ENCODE measurements at places on chromosomes 16 and 17. TPM values are rescaled to one million over a fixed set of nuclear protein-coding genes. Genes with fewer than 3 reads are reported as not detected.

The SPN gene
- total RNA-seq, result 373 TPM

The IQCK gene
- 1.8 TPM for total RNA-seq

The TNFSF13 gene
- total RNA-seq, result 11.1 TPM

The FZD2 gene
- 0.27 TPM for total RNA-seq

The NLRC5 gene
- total RNA-seq, result 535 TPM

The KRT33A gene
- total RNA-seq, result not detected

The KCNJ12 gene
- not detected for total RNA-seq

The C17orf78 gene
- not detected for total RNA-seq

The EME1 gene
- 2.4 TPM for total RNA-seq

The UMOD gene
- total RNA-seq, result not detected

The TEX19 gene
- not detected for total RNA-seq

The OR1F1 gene
- not detected for total RNA-seq

- no peak for DNase-seq
These were observed 80.3 kb upstream of the CES5A start for GRCh38 chr16:55955424-55955823.

GRCh38 chr17:79777894-79778503, at the start of gene CBX2:
Gene CBX2, plus strand, starts transcription at chr17:79778148. Its CDS starts 88 bp downstream, at chr17:79778236.
- DNase-seq, result peak; percentile 78

GRCh38 chr17:7837408-7838088, 3.5 kb downstream of the KDM6B start:
- DNase-seq, result peak; percentile 50

- peak; percentile 78 for DNase-seq
These were observed 737 bp downstream of the NUDT16L1 start for GRCh38 chr16:4693956-4694641.

- no peak for DNase-seq
These were observed 97.9 kb upstream of the CRHR1 start for GRCh38 chr17:45686250-45686649.

DNA sequence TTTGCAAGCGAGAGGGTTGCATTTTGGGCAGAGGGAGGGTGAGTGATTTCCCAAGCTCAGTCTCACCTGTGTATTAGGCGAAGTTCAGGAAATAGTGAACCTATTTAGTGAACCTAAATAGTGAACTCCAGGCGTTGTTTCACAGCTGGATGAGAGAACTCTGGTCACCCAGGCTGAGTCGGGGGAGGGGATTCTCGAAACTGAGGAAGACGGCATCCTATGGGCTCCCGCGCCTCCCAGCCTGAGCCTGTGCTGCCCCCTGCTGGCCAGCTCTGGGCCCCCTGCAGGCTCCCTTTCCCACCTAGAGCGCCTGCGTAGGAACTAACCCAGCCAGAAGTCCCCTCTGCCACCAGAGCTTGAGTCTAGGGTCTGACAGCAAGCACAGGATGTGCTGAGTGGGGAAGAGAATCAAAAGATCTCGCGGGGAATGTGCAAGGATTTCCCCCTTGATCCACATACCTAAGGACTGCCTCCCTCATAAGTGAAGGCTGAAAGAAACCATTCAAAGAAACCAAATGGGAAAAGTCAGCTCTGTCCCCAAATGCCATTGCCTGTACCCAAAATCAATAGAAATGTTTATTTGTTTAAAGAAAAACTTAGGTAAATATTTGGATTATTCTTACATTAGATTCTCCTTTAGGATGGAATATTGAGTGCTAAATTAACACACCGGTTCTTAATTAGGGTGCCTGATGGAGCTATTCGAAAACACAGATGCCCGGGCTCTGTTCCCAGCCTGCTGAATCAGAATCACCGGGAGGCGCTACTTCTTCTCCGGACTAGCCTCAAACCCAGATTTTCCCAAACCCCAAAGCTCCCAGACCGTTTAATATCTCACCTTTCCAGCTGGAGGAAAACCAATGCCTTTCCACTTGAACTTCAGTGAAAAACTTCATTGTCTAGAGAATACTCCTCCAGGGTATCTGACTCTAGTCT, 14.8 kb upstream of the MARVELD3 start:
- peak; percentile 85 for DNase-seq

- DNase-seq, result no peak
These were observed 49.6 kb downstream of the MGAT5B start for GRCh38 chr17:76917829-76918228.

GRCh38 chr16:66306366-66307150, 59.9 kb upstream of the CDH5 start:
- no peak for DNase-seq

DNA sequence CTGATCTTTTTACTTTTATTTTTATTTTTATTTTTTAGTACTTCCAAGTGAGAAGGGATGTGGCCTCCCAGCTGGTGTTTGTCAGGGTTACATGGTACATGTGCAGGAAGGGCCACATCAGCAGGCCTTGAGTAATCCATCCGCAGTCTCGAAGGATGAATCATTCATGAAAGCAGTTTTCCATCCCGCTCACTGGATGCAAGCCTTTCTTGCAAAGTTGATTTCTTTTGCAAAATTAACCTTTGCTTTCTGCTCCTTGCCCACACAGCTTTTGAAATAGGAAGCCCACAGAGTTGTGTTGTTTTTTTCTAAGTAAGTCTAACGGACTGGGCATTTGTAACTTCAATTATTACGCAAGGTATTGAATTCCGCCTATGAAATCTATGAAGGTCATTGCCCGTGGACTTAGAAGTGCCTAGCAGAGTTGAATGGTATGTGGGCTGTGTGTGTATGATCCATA, 157.4 kb downstream of the PRKCA start:
- DNase-seq, result no peak

GRCh38 chr17:43728081-43728480, 30.5 kb downstream of the SOST start:
- DNase-seq, result no peak

- DNase-seq, result no peak
These were observed 149.5 kb downstream of the TRIM37 start for GRCh38 chr17:58956997-58957724.

GRCh38 chr16:1347286-1347855, 4.3 kb downstream of the TSR3 start:
- DNase-seq, result no peak

- DNase-seq, result peak; percentile 16
These were observed 862 bp downstream of the ZNF232 start for GRCh38 chr17:5110816-5111215.

DNA sequence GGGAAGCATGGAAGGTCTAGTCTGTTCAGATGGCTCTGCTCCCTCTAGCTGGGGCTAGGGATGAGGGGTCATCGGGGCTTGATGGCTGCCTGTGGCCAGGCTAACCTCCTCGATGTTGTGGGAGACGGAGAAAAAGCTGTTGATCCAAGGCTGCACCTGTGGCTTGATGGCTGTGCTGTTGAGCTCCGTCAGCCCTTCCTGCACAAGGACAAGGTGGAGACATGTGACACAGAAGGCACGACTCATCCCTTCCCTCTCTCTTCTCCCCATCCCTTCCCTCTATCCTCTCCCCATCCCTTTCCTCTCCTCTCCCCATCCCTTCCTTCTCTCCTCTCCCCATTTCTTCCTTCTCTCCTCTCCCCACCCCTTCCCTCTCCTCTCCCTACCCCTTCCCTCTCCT, 28.2 kb downstream of the FCSK start:
- DNase-seq, result no peak

- DNase-seq, result no peak
These were observed 137.6 kb downstream of the RBFOX3 start for GRCh38 chr17:79473111-79473875.

DNA sequence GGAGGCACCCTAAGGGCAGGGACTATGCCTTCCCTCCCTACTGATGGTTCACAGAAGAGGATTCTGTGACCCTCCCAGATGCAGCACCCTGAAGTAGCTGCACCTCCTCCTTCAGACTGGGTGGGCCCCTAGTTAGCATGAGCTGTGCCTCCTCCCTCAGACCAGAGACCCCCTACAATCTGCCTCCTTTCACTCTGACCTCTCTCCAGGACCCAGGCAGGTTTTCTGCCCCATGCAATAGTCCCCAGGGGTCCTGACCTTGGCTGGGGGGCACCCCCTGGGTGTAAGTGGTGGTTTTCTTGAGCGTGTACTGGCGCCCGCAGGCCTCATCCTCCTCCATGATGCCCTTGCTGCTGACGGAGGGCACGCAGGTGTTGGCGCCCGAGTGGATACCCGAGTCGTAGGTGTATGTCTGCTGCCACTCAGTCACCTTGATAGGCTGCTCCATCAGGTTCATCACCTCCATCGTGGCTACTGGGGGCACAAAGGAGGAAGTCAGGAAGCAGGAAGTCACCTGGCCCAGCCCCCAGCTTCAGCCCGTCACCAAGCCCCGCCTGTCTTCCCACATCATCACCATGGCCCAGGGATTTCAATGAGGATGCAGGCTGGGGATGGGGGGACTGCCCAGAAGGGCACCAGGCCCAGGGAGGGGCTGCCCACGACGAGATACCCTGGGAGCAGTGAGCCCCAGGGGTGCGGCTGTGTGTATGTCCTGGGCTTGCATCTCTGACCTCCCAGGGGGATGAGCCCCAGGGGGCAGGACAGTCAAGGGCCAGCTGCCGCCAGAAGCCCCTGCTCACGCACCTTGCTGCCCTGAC, 14.9 kb downstream of the JUP start:
- DNase-seq, result no peak

DNA sequence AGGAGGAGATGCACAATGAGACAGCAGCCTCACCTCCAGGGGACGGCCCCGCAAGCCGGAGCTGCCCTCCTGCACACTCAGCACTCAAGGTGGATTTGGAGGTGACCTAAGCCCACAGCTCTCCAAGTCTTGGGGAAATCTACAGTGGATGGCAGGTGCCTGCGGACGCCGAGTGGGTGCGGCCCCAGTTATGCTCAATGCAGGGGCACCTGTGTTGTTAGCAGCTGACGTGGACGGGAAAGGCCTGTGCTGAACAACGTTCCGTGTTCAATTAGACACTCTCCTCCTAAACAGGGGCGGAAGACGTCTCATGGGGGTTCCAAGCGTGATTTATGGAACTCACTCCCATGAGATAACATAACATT, 22.0 kb upstream of the METRNL start:
- peak; percentile 12 for DNase-seq

DNA sequence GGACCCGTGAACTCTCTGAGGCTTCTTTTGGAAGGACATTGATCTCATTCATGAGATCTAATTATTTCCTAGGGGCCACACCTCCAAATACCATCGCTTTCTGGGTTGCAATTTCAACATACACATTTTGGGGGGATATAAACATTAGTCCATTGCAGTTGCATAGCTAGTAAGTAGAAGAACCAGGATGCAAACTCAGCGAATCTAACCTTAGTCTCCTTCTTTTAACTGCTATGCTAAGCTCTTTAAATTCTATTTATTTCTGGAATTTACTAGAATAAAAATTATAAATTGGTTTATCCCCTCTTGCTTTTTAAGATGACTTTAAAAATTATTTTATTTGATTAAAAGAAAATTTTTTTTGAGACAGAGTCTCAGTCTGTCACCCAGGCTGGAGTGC, 232.5 kb upstream of the EEF2KMT start:
- no peak for DNase-seq

DNA sequence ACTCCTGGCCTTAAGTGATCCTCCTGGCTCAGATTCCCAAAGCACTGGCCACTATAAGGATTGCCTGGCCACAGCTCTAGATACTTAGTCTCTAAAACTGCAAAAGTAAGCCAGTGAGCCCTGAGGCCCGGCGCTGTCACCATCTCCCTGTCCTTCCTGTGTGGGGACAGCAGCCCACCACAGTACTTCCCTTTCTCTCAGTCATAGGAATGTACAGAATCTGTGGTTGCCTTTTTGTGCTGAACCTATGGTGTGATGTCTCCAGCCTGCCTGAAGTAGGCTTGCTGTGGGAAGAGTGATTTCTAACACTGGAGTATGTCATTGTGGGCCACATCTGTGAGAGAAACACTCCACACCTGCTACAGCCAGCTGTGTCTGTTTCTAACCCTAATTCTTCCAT, 24.7 kb downstream of the NTAN1 start:
- no peak for DNase-seq

GRCh38 chr17:77726549-77727006, 231.9 kb upstream of the TNRC6C start:
- no peak for DNase-seq

DNA sequence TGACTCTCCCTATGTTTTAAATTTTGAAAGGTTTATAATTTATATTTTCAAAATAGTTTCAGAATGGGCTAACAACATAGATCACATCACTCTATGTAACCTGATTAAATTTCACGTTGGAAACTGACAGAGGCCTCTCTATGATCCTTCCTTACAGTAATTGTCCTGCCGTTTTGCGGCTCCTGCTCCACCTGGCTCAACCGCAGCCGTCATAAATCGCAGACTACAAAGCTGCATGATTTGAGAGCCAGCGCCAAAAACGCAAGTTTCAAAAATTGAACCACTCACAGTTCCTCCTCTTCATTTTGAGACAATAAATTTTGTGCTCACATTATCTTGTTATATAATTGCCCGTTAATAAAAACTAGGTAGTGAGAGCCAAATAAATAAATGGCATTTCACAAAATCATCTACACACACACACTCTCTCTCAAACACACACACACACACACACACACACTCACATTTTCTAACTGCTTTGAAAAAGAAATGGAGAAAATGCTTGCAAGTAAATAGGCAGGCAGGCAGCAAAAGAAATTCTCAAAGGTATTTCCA, 263.1 kb upstream of the PSMD7 start:
- DNase-seq, result no peak

DNA sequence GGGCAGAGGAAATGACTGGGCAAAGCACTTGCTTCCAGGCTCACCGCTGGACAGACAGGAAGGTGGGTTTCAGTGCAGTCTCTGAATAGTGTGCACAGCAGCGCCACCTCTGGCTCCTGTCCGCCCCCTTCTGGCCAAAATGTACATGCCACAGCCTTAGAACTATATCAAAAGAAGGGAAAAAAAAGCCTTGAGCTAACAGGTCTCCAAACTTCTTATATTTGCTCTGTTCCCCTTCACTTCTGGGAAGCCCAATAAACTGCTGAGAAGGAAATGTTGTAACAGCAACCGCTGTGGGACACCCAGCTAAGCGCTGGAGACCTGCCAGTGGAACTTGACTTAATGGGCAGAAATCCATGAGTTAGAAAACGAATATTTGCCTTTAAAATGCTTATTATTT, 17.5 kb downstream of the COG7 start:
- peak; percentile 50 for DNase-seq

GRCh38 chr16:26521626-26522025, 545.1 kb upstream of the C16orf82 start:
- no peak for DNase-seq

DNA sequence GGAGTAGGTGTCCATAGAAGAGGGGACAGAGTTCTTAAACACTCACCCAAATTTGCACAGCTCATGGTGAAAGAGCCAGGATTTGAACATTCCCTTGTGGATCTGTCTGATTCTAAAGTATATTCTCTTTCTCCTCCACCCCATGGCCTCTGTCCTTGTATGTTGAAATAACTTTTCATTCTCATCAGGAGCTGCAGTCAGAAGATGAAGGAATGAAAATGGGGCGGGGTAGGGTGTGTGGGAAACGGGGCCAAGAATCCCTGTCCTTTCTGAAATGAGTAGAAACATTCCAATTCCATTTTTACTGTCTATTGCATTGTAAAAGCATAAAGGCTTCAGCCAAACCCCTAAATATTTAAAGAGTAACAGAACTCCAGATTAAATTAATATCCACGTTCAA, 42.8 kb downstream of the NOG start:
- DNase-seq, result no peak

Data from natural killer cell (primary cell).